Fibroblast of skin of left quadriceps (primary cell): ENCODE measurements at places on chromosomes 2 and 18.

- no peak for DNase-seq
These were observed 38.2 kb downstream of the GPD2 start for GRCh38 chr2:156474401-156474800.

- DNase-seq: no peak
These were observed 81.0 kb upstream of the TMEM17 start for GRCh38 chr2:62586981-62587380.

DNA sequence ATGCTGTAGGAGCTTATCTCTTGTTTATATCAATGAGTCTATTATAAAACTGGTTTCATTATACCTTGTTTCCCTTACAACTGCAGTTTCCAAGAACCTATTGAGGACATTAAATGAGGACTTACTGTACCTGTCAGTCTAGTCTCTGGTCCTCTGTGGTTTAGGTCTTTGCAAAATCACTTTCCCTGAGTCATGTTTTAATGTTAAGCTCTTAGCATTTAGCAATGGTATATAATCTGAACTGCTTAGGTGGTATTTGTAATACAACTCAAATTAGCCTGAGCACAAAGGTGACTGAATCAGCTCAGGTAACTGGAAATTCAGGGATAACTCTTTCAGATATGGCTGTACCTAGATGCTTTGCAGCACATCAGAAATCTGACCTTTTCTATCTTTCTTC is 418.3 kb upstream of the SPRED2 start:
- no peak for DNase-seq

DNA sequence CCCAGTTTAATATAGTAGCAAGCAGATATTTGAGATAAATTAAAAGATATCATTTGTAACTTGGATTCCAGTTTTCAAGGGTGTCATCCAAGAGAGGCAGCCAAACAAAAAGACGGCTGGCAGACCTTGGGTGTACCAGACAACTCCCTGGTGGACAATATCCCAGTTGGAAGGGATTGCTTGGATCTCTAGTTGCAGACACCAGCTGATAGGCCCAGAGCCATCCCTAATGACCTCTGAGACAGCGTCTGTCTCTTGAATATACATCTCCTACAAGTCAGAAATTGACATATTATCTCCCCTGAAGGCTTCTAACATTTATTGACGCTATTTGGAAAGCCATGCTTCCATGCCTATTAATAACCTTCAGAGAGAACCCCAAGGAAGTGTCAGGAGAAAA is 67.7 kb downstream of the ACVR1 start:
- no peak for DNase-seq

- DNase-seq: no peak
These were observed 43.3 kb downstream of the TMEM200C start for GRCh38 chr18:5851998-5852397.
